ENCODE measurements at places on chromosomes 2 and 18.

DNA sequence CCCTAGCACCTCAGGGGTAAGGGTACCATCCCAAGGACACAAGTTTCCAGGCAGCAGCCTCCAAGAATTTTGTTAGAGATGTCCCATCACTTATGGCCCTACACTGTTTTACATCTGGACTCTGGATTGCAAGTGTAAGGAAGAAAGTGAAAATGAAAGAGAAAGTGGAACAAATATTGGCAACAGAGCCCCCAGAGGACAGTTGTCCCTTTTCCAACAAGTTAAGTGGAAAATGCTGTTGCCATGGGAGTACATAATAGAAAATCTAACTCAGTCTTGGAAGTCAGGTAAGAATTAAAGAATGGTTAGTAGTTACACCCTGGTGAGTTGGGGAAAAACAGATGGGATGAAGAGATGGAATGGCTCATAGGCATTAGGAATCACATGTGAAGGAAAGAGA lies 50.6 kb downstream of the TTC21B start:
- no peak for DNase-seq

GRCh38 chr18:46310258-46310657 lies 206.1 kb downstream of the HAUS1 start:
- DNase-seq: no peak

GRCh38 chr2:85148190-85148589 lies 15.0 kb downstream of the TCF7L1 start:
- no peak for DNase-seq

GRCh38 chr2:177072090-177072489 lies 140.5 kb upstream of the HNRNPA3 start:
- no peak for DNase-seq

- no peak for DNase-seq
Measured at GRCh38 chr2:223590964-223591363, 11.2 kb downstream of the SCG2 start.

DNA sequence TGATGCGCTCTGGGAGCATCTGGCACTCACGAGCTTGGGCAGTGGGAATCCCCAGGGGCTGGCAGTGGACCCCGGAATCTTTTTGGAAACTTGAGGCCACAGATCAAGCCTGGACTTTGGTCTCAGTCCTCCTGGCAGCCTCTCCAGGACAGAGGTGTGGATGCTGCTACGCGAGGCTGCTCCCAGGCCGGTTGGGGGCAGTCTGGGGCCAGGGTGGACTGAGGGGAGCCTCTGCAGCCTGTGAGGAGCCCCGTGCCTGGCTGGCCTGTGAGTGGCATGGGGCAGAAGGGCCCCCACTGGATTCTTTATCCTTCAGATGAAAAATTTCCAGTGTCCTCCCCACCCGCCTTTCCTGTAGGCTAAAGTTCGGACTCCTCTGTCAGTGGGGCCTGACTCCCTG lies 12.7 kb upstream of the DES start:
- DNase-seq: no peak

DNA sequence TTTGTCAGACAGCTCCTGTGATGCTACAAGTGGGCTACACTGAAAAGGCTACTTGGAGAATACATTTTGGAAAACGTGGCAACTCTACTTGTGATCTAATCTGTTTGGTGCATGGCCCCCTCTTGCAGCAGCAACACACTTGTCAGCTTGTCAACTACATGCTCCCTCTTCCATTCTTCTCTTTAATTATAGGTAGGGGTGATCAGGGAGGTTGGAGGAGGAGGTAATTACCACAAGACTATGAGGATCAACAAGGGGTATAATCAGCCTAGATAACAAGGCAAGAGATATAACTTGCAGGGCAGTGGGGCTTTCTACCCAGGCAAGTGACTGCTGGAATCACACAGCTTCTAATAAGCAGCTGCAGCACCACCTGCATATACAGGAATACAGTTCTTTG lies 104.9 kb downstream of the ACVR1 start:
- DNase-seq: no peak

DNA sequence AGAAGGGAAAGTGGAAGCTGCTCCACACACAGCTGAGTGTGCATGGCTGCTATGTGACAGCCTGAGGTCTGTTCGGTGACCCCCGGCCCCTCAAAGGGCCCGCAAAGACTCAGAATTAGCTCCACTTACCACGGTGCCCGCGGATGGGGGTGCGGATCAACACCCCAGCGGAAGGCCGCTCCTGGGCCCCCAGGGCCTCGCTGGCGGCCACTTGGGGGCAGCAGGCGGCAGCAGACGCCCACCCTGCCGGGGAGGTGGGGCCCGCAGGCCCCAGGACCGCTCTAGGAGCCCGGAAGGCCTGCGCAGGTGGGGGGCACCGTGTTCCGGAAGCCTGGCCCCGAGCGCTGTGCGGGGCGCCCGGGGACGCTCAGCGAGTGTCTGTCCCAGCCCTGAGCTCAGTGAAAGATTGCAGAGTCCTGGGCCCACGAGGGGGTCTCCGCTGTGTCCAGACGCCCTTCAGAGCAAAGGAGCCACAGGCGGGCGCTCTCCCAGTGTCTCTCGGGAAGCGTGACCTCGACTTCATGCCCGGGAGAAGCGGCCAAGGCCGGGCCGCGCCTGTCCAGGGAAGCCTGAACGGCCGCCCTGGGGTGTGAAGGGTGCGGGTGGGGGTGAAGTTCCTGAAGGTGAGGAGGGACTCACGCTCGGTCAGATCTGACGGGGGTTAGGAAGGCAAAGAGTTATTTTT lies 118.7 kb downstream of the VAPA start:
- no peak for DNase-seq
